ENCODE measurements at places on chromosomes 2 and 18.

DNA sequence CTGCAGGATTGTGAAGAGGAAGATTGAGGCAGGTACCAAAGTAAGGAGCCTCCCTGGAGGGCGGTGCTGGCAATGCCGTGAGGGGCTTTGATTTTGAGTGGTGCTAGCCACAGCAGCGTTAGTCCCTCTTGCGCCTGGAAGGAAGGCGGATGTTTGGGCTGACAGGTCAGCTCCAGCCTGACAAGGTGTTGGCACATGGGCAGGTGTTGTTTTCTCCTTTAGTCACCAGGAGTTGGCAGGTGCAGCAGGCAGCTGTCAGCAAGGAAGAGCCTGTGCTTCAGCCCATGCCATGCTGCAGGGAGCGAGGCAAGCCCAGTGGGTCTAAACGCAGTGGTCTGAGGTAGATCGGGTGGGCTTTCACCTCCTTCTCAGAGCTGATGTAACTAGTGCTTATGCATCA lies 8.5 kb downstream of the SEC11C start:
- no peak for DNase-seq

DNA sequence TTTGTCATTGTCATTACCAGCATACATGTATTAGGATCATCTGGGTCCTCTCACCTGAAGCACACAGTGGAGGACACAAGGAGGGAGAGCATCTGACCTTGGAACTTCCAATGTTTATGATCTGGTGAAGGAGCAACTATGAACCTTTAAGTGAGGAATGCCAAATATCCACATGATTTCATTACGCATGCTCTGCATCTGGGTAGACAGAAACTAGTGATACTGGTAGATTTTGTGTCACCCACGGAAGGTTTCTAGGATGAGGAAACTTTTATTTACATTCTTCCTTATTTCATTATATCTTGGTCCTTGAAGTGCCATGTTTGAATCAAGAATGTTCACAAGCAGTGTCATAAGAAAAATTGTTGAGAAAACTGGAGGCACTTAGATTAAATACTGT lies 32.1 kb downstream of the SPC25 start:
- DNase-seq, result no peak

GRCh38 chr2:159595410-159596046 lies 20.8 kb downstream of the BAZ2B start:
- DNase-seq, result no peak

GRCh38 chr2:168003876-168004275 lies 243.5 kb downstream of the STK39 start:
- DNase-seq, result no peak

- no peak for DNase-seq
Measured at GRCh38 chr2:175206866-175207265, 25.4 kb upstream of the ATP5MC3 start.

GRCh38 chr2:138742441-138743057 lies 37.6 kb downstream of the NXPH2 start:
- DNase-seq, result no peak

- DNase-seq, result no peak
Measured at GRCh38 chr2:224379986-224380385, 21.9 kb downstream of the FAM124B start.

DNA sequence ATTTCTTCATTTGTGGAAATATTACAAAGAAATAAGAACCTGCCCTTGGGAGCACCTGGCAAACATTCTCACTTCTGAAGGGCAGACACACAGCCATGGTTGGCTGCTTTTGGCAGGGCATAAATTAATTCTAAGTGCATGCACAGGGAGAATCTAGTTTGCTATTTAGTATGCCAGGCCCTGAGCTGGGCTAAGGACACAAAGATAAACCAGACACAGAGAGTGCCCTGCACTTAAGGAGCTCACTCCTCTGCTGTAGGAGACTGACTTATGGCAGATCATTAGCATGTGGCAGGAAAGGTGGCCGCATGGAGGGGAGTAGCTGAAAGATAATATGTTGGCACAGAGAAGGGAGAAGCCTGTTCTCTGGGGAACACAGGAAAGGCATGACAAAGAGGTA lies 367.0 kb downstream of the LPIN1 start:
- DNase-seq, result no peak

- DNase-seq, result no peak
Measured at GRCh38 chr2:71689968-71690834, 236.8 kb downstream of the DYSF start.

GRCh38 chr2:150876251-150876950 lies 385.3 kb downstream of the RBM43 start:
- DNase-seq, result no peak

DNA sequence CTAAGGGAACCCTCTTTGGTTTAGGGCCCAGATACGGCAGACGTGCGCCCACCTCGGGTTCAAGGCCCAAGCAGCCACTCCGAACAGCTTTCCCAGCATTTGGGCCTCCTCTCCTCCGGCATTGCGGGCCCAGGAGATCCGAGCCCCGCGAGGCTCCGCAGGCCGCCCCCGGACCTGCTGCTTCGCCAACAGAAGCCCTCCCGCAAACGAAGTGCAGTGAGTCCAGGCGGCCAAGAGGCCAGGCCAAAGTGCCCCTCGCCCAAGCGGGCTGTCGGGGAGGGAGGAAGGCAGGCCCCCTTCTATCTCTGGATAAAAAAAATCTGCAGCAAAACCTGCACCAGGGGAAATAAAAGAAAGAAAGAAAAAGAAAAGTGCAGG lies 6.0 kb downstream of the EN1 start:
- DNase-seq, result no peak

GRCh38 chr2:75698918-75699317 lies 11.8 kb downstream of the GCFC2 start:
- no peak for DNase-seq

Measured in HEK293T (cell line).